ENCODE measurements at places on chromosomes 2 and 18.

GRCh38 chr2:11977766-11978524, 231.5 kb downstream of the LPIN1 start:
- DNase-seq = no peak

GRCh38 chr18:56067214-56067894, 479.4 kb upstream of the TCF4 start:
- no peak for DNase-seq

GRCh38 chr18:45775241-45775676, 50.2 kb upstream of the SIGLEC15 start:
- DNase-seq = peak; percentile 43

DNA sequence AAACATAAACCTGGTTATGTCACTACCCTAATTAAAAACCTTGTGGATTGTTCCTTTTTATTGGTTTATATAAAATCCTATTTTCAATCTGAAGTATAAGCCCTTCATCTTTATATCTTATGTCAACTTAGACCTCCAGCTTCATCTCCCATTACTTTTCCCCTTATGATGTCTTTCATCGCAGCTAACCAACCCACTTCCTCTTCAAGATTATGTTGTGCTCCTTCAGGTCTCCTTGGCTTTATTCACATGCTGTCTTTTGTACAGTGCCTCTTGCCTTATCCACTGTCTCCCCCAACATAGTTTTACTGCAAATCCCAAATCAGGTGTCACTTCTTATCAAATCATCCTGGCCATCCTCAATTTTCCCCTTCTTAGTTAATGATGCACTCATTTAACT, 25.9 kb downstream of the MBD5 start:
- no peak for DNase-seq

DNA sequence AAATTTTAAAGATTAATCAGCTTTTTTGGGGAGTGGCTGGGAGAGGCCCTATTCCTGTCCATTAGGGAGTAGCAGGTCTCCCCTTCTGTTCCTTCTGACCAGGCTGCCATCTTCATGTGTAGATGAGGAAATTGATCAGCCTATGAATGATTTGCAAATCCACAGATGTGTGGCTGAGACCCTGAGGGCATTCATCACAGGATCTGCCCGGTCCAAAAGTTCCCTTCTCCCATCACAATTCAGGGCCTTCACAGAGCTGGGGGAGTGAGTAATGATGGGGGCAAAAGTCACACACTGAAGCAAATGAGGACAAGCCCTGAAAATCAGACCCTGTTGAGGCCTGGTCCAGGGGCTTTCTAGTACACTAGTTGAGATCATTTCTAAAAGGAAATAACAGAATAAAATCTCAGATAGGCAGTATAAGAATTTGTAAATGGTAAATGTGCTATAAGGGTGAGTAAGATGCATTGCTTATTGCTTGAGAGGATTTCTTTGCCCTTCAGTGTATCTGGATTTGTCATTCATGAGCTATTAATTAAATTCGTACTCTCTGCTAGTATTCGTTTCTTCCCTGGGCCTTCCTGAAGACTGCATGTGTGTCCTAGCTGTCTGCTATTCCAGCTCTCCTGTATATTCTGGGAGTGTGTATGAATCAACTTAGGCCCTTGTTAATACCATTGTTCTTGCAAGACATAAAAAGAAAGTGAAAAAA, 53.2 kb downstream of the SETBP1 start:
- no peak for DNase-seq

DNA sequence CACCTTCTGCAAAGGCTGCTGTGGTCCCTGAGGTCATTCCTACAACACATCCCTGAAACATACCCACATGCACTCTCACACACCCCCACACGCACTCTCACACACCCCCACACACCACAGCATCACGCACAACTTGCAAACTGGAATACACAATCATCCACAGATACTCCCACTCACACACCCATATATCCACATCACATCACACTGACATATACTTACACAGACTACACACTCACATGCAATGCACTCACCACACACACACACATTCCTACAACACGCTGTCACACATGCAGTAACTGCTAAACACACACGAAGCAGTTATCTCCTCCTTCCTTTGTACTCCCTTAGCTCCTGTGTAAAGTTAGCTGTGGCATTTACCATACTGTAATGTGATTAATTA, 57.1 kb upstream of the PKDCC start:
- DNase-seq = no peak

GRCh38 chr2:107936433-107937359, 49.6 kb upstream of the SLC5A7 start:
- DNase-seq = peak; percentile 11

- no peak for DNase-seq
Observed at GRCh38 chr2:66301022-66301766, 133.7 kb upstream of the MEIS1 start.
